LHCN-M2 (cell line): ENCODE measurements at places on chromosomes 3 and 15. TPM values are rescaled to one million over a fixed set of nuclear protein-coding genes. Genes with fewer than 3 reads are reported as not detected.

GRCh38 chr15:68497206-68497910 lies 65.4 kb upstream of the ITGA11 start:
- DNase-seq: peak; percentile 33

- peak; percentile 81 for DNase-seq
These were observed 10.3 kb downstream of the TM4SF1 start for GRCh38 chr3:149366941-149367840.

DNA sequence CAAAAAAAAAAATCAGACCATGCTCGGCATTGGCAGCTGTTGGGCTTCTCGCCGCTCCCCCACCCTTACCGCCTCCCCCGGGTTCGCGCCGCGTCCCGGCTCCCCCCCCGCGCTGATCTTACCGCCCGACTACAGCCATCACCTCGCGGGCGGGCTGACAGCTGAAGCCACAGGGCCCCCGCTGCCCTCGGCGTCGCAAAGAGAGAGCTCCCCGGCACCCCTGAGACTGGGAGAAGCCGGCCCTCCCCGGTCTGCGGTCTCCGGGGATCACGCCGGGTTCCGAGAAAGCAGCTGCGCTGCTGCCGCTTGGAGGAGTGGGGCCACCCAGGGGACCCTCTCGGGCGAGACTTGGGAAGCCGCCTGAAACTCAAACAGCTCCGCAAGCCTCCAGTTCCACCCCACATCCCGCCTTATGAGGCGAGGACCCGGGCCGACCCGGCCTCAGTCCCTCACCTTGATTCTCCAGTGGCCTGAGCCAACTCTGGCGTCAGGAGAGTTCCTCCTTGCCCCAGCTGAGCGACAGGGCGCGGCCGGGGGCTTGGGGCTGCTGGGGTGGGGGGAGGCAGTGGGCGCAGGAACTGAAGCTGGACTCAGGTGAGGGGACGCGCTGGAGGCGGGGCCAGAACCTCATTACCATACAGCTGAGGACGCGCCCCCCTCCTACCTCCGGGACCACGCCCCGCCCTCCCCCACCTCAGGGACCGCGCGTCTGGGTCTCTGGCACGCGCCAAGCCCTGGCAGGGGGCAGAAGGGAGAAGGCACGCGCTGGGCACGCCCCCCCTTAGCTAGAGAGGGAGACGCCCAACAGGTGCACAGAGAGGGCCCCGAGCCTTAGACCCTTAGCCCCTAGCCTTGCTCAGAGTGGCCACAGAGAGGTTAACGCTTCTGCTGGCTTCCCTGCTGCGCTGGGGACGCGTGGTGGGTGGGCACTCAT lies 1.0 kb upstream of the DLL4 start:
- DNase-seq: no peak

- peak; percentile 6 for DNase-seq
These were observed 4.5 kb upstream of the RPP25 start for GRCh38 chr15:74960995-74961588.

DNA sequence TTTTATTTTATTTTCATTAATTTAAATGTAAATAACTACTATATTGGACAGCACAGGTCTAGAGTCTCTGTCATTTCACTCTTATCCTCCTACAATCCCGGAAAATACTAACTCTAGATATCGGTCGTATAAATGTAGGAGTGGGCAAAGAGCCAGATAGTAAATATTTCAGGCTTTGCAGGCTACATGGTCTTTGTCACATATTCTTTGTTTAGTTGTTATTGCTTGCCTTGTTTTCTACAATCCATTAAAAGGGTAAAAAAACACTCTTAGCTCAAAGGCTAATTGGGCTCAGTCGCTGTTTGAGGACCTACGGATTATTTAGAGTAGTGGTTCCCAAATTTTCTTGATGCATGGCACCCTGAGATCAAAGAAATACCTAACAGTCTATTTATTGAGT lies 1.7 kb downstream of the KNL1 start:
- DNase-seq: no peak

- no peak for DNase-seq
These were observed 63.5 kb upstream of the CCDC54 start for GRCh38 chr3:107313711-107314110.

- no peak for DNase-seq
These were observed 12.4 kb upstream of the HHLA2 start for GRCh38 chr3:108283989-108284388.

DNA sequence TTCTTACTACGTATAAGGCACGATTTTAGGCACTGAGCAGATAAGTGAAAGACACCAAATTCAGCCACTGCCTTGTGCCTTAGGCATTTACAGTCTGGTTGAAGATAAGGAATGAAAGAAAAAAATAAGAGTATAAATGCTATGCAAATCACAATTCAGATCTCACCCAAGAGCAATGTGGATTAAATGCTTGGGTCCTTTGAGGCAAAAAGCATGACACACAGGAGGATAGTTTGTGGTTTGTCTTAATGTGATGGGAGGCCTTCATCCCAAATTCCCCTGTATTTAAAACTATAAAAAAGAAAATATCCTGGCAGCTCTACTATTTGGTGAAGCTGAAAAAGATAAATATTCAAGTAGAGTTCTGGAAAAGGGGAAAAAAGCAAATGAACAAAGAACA lies 79.8 kb downstream of the TGFBR2 start:
- DNase-seq: no peak

DNA sequence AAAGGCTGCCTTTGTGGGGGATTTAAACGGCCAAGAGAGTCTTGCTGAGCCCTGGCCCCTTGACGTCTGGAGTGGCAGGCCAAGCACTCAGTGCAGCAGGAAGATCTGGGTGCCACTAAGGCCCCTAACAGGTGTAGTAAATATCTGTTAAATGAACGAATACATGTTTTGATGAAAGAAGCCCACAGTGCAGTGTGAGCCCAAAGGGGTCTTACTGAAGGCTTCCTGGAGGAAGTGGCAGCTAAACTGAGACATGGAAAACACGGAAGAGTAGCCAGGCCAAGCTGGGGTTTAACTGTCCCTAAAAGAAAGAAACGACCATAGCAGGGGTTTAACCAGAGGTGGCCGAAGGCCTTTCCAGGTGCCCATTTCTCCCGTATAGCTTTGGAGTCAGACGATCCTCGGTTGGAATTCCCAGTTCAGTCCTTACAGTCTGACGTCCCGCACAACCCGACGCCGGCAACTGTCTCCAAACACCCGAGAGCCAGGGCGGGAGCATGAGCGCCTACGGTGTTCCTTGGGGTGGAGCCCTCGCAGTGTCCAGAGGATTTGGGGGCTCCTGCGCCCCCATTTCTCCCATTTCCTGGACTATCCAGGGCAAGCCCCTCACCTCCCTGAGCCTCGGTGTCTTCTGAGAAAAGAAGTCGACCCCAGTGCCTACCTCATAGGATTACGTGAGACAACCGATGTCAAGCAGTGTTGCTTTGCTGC lies 910 bp upstream of the ABHD6 start:
- DNase-seq: no peak

DNA sequence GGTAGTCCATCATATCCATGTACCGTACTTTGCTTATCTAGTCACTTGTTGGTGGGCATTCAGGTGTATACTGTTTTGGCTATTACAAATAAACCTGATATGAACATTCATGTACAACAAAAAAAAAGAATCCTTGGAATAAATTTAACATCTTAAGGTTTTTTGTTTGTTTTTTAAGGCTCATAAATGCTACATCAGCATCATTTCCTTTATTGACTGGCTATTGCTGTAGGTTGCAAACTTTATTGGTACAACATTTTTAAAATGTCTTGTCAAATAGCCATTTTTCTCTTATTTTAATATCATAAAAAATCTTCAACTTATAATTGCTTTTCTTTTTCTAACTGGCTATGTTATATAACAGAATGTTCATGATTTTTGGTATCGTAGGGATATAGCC lies 16.2 kb downstream of the DHFR2 start:
- DNase-seq: no peak

GRCh38 chr15:101359365-101359947 lies 64.4 kb upstream of the SNRPA1 start:
- no peak for DNase-seq

DNA sequence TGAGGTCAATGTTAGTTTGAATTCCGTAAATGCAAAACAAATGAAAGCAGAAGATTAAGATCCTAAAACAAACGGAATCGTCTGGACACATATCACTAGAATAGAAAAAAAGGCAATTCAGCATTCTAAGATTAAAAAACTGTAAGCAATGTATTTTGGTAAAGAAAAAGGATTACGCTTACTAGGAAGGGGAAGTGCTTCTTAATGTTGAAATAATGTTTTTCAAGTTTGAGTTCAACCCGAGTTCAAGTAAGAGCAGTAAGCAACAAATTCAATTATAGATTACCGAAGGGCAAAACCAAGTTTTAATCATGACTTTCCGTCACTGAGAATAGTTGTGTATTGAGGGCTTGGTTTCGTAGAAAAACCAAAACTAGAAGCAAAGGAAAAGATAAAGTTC lies 637 bp downstream of the CIP2A start:
- no peak for DNase-seq

DNA sequence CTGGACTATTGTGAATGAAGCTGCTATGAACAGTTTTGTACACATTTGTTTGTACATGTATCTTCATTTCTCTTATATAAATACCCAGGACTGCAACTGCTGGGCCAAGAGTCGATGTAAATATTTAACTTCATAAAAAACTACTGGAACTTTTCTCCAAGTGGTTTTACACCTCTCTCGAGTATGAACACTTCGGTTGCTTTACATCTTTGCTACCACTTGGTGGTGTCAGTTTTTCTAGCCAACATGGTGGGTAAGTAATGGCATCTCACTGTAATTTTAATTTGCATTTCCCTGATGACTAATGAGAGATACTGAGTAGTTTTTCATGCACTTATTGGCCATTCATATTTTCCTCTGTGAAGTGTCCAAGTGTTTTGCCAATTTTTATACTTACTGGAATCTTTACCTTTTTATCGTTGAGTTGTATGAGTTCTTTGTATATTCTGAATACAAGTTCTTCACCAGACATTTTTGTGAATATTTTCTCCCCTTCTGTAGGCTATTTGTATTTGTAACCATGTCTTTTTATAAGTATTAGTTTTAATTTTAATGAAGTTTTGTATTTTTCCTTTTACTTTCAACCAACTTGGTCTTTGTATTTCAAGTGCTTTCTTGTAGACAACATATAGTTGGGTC lies 44.4 kb downstream of the PCOLCE2 start:
- peak; percentile 39 for DNase-seq

DNA sequence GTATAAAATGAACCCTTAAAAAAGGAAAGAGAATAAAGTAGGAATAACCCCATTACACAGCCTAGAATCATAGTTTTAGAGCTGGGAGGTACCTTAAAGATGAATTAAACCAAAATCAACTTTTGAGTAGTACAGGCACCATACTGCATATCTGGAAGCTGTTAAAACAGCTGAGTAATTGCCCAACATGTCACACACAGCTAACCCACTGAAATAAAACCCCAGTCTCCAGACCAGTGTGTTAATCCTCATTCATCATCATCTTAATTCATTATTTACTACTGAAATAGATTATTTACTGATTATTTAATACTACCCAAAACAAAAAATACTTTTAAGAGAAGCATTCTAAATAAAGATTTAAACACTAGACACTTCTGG lies 52.8 kb downstream of the GPR160 start:
- no peak for DNase-seq

- peak; percentile 9 for DNase-seq
These were observed 195.4 kb upstream of the C2CD4B start for GRCh38 chr15:62360332-62361097.

- DNase-seq: no peak
These were observed 36.6 kb upstream of the CD47 start for GRCh38 chr3:108127301-108127988.

- no peak for DNase-seq
These were observed 220.1 kb downstream of the BCHE start for GRCh38 chr3:165617134-165617533.

DNA sequence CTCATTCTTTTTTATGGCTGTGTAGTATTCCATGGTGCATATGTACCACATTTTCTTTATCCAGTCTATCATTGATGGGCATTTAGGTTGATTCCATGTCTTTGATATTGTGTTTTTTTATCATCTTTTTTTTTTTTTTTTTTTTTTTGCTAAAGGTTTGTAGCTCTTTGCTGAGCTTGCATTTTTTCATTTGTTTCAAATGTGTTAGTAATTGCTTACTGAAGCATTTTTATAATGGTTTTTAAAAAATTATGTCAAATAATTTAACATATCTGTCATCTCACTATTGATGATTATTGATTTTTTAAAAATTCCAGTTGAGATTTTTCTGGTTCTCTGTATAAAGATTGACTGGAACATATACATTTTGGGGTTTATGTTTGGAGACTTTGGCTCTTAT lies 934.6 kb downstream of the TUSC7 start:
- DNase-seq: no peak

- no peak for DNase-seq
These were observed 214.3 kb downstream of the ADAMTS9 start for GRCh38 chr3:64473466-64473865.

DNA sequence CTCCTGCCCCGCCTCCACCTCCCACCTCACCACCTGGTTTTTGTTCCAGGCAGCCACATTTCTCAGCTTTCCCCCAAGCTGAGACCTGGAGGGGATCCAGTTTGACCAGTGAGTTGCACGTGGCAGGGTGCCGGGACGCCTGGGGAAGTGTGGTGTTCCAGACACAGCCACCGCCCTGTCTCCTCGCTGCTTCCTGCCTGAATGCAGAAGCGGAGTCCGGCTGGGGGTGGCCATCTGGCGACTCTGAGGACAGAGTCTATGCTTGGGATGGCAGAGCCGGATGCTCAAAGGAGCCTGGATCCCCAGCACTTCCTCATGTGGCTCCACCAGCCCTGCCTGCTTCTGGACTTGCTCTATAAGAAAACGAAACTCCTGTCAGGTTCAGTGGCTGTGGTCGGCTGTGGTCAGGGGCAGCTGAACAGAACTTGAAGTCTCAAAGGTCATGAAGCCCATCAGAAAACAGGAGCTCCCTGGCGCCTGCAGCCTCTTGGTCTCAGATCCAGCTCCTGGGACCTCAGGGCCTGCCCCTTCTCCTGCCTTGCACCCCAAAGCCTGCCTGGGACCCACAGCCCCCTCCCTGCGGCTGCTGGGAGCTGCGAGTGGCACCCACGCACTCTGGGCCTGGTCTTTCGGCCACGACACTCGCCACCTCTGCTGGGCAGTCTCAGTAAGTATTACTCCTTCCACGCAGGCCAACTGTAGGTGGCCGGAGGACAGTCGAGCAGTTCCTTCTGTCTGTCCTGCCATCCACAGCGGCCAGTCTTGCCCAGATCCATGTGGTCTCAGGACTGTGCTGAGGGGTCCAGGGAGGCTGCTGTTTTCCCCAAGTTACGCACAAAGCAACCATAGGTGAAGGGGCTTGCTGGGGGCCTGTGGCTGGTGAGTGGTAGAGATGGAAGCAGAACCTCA lies 112.8 kb upstream of the MEF2A start:
- DNase-seq: peak; percentile 49

GRCh38 chr3:46122091-46122490 lies 86.0 kb downstream of the CCR1 start:
- no peak for DNase-seq

- DNase-seq: no peak
These were observed 278.4 kb downstream of the MFSD1 start for GRCh38 chr3:159080256-159080655.

- DNase-seq: no peak
These were observed 49.9 kb downstream of the PARP15 start for GRCh38 chr3:122627301-122627700.

LCTL gene
- total RNA-seq: 0.11 TPM in 1 of 2 replicates, not detected in the other

FOXB1 gene
- not detected in 2 replicates for total RNA-seq

RHO gene
- total RNA-seq: not detected in 2 replicates

CHRM5 gene
- 0.06 TPM in 2 replicates for total RNA-seq

PCOLCE2 gene
- total RNA-seq: 0.75 and 4.9 TPM in 2 replicates

CLRN1 gene
- total RNA-seq: not detected in 2 replicates
